Inflammatory macrophage treated with lipopolysaccharide for 4 hours (primary cell): ENCODE measurements at places on chromosomes 7 and 10.
A peak's percentile ranks its signal among the peaks of the same experiment; 100 is the strongest.

DNA sequence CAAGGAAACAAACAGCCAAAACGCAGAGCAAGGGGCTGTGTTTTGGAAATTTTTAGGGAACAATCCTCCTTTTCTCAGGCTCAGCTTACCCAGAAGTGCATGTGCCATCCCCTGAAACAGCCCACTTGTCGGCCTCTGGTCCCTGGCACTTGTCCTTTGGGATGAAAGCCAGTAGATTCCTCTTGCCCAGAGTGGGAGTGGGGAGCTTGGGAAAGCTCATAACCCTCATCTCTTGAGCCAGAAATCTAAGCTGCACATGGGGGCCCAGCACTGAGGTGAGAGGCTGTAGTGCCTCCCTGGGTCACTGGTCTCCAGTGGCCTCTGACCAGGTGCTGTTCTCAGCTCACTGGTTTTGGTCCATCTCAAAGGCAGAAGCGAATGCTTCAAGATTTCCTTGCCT lies 150.3 kb downstream of the RNF216 start:
- no peak for DNase-seq

DNA sequence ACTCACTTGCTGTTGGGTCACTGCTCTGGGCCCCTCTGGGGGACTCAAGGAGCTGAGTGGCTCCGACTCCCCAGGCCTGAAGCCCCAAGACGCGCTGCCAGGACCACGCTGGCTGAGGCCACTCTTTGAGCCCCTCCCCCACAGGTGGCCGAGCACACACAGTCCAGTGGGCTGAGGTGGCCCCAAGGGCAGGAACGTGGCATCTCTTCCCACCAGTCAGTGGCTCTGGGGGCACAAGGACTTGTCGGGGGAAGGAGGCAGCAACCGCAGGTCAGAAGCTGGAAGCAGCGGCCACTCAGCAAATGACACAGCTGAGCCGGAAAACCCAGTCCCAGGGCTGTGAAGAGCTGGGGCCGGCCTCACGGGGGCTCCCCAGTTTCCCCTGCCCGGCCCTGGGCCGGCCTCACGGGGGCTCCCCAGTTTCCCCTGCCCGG lies 24.1 kb downstream of the GRIFIN start:
- DNase-seq: peak; percentile 36

DNA sequence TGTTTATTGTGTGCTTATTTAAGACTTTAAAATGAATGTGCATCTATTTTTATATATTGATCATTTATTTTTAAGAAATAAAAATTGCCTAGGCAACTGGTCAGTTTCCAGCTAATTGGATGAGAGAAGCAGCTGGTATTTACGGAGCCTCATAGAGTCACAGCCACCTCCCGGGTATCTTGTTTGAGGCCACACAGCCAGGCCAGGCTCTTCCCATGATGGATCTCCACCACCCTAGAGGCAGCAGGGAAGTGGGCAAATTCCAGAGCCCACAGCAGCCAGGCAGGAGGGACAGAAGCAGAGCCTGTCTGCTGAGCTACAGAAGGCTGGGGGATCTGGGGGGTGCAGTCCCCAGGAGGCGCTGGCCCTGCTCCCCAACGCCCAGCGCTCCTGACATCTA lies 61.6 kb downstream of the CLEC2L start:
- DNase-seq: no peak

- DNase-seq: no peak
These were observed 211.6 kb downstream of the PHF14 start for GRCh38 chr7:11185179-11185815.

GRCh38 chr10:125020386-125020785 lies 78.5 kb downstream of the ZRANB1 start:
- no peak for DNase-seq

GRCh38 chr7:2079332-2080059 lies 153.2 kb downstream of the MAD1L1 start:
- peak; percentile 18 for DNase-seq

GRCh38 chr7:30321882-30322192 lies 37.4 kb downstream of the ZNRF2 start:
- DNase-seq: peak; percentile 60

GRCh38 chr7:38825721-38826440 lies 83.1 kb downstream of the VPS41 start:
- DNase-seq: peak; percentile 5

DNA sequence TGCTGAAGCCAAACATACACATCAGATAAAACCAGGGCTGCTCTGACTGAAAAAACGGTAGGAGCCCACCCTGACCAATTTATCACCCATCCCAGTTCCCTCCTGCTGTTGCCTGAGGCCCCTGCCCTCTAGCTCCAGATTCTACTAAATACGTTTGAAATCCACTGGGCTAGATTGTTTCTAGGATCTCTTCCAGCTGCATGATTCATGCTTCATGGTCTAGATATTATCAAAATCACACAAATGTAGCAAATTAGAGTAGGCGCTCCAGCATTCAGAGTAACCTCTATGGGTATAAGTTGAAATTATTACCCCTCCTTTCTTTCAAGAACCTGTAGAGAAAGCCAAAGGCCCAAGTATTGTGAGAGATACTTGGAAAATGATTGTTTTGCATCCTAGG lies 151.2 kb upstream of the FAM13C start:
- DNase-seq: no peak

GRCh38 chr7:77839919-77840318 lies 41.3 kb downstream of the PHTF2 start:
- DNase-seq: peak; percentile 21

DNA sequence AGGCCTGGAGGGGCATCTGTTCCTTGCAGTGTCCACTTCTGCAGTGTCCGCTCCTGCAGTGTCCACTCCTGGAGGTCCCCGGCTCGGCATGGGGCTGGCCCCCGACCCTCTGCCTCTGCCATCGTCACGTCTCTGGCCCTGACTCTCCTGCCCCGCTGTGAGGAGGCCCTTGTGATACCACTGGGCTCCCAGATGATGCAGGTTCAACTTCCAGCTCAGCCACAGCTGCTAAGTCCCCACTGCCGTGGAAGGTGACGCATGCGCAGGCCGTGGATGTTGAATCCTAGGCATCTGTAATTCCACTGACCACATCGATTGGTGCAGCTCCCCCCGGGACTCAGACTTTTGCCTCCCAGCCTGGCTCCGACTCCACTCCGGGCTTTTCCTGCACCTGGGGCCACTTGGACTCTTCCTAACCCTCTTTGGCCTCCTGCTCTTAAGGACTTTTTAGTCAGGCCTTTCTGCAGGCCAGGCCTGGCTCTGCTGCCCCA lies 95.1 kb downstream of the GLRX3 start:
- DNase-seq: no peak

DNA sequence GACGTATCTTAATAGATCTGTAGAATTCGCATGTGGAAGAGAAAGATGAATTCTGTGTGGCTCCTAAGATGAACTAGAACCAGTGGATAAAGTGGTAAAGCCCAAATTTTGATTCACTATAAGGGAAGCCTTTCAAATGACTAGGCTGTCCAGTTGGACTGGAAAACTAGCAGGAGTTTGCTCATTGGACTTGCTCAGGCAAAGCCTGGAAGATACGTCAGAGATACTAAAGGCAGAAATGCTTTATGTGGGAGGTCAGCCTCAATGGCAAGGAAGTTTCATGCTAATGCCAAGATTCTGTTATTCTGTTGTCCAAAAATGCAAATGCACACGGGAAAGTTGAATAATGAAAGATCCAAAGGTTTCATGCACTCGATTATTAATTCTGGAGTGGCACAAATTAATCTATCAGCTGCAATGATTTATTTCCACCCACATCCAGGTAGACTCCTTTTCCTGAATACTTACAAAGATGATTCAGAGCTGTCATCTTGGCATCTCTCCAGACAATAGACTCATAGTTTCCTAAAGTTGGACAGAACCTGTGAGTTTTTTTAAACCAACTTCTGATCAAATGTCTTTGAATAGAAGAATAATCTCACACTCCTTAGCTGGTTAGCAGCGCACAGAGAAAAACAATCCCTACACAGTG lies 20.5 kb upstream of the PPP1R3C start:
- DNase-seq: no peak

DNA sequence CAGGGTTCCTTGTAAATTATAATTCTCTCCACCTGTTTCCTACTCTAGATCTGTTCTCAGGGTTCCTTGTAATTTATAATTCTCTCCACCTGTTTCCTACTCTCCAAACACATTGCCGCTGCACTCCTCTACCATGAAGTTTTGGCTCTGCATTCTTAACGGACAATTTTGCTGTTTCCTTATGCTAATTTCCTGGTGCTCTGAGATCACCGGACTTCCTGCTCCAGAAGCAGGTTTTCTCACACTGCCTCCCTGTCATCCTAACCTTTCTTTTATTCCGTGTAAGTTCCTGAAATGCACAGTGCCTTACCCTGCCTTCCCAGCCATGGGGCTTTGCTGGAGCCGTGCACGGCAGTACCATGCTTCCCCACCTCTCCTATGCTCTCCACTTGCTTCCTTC lies 256.8 kb downstream of the PLXNA4 start:
- DNase-seq: no peak

DNA sequence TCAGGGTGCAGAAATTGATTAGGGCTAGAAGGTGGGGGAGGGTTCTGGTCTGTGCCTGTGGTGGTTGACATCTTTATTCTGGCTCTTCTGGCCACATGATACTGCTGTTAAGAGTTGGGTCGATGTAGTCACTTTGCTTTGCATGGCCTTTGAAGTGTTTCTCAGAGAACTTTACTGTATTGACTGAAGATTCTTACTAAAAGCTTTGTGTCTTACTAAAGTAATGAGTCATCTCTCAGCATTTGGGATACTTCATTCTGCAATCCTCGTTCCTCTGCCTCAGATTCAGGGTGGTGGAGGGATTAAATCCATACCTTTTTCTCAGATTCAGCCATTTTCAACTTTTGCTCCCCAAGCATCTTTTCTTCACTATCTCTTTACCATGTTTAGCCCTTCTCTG lies 38.6 kb downstream of the STEAP4 start:
- peak; percentile 66 for DNase-seq

DNA sequence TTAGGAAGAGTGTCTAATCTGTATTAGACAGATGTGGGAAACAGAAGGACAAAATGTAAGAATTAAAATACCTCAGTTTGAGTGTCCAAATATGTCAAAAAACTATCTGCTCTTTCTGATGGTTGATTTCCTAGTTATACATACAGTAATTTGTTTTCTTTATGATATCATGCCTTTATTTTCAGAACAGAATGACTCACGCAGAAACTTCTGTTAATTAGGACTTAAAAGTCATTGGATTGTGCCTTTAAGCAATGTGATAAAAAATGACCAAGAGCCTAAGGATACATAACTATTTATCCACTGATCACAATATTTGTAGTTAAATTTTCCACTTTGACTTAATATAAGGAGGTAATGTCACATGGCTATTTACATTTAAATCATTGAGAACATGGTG lies 206.7 kb upstream of the PTPRZ1 start:
- no peak for DNase-seq

GRCh38 chr7:80542398-80542797 lies 30.5 kb upstream of the GNAT3 start:
- DNase-seq: no peak

DNA sequence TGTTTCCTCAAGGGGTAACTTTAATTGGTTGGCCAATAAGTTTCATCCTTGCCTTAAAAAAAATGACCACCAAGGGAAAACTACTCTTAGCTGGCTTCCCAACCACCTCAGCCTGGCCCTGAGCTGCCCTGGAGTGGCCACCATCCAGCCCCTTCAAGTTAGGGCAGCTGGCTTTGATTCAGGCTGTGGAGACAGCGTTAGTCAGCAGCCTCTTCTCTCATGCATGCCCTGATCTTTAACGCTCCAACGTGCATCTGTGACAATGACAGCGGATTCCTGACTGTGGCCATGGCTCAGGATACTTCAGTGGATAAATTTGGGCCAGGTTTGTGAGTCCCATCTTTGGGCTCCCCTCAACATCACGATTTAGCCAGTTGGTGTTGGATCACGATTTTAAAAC lies 111.6 kb downstream of the RBM20 start:
- DNase-seq: no peak

GRCh38 chr10:16891375-16892313 lies 74.4 kb upstream of the RSU1 start:
- peak; percentile 71 for DNase-seq

DNA sequence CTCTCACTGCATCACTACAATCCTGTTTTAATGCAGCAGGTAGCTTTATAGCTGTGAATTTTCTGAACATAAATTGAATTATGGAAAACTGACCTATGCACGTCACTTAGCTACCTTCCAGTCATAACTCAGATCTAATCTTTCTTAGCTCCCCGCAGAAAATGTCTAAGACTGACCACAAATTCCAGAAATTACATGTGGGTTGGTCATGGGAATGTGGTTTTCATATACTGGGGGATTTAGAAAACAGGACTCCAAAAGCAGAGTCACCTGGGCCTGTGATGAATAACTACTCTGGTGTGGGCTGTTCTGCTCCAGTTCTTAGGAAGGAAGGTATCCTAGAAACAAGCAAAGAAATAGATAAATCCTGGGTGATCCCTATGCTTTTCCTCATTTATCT lies 178.4 kb upstream of the LRRTM3 start:
- DNase-seq: no peak

- peak; percentile 30 for DNase-seq
These were observed 13.8 kb upstream of the CLIP2 start for GRCh38 chr7:74275401-74275881.
